ENCODE measurements at places on chromosomes 1 and 21.

GRCh38 chr1:39522661-39523567, 31.5 kb downstream of the BMP8A start:
- no peak for DNase-seq

DNA sequence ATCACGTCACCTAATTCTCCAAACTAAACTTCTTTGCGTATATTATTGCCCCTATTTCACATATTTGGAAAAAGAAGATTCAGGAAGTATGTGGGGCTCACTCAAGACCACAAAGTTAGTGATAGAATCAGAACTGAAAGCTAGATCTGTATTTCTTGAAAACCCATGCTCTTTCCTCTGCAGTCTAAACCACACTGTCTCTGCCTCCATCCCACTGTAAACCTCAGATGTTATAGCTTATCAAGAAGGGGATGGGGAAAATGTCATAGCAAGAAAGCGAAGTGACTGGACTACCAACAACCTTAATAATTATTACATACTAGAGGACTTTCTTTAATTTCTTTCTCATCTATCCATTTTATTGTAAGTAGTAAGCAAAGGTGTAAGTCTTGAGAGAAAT, 257.7 kb upstream of the SGIP1 start:
- no peak for DNase-seq

GRCh38 chr1:151340870-151341754, 5.9 kb downstream of the RFX5 start:
- no peak for DNase-seq

- no peak for DNase-seq
Observed at GRCh38 chr1:156851779-156852417, 7.0 kb downstream of the INSRR start.

DNA sequence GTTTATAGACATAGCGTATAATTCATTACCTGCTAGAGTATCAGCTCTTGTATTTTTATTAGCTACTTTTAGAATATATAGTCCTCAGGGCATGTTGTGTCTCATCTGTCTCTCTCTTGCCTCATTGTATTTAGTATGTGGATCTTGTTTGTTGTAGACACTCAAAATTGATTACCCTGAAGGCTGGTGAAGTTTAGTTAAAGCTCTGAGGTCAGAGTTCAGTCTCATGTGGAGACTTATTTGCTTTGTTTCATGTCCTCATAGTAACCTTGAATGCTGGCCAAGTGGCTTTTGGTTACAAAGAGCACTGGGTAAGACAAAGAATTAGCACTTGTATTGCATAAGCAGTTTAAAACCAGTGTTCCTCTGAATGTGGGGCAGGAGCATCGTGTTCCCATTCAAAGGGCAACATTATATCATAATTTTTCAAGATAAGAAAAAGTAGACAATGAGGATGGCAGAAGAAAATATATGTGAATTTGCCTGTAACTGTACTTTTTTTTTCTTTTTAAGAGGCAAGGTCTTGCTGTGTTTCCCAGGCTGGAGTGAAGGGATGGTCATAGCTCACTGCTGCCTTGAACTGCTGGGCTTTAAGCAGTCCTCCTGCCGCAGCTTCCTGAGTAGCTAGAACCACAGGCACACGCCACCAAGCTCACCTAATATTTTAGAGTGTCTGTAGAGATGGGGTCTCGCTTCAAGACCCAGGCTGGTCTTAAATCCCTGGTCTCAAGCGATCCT, 17.4 kb downstream of the CNST start:
- no peak for DNase-seq

DNA sequence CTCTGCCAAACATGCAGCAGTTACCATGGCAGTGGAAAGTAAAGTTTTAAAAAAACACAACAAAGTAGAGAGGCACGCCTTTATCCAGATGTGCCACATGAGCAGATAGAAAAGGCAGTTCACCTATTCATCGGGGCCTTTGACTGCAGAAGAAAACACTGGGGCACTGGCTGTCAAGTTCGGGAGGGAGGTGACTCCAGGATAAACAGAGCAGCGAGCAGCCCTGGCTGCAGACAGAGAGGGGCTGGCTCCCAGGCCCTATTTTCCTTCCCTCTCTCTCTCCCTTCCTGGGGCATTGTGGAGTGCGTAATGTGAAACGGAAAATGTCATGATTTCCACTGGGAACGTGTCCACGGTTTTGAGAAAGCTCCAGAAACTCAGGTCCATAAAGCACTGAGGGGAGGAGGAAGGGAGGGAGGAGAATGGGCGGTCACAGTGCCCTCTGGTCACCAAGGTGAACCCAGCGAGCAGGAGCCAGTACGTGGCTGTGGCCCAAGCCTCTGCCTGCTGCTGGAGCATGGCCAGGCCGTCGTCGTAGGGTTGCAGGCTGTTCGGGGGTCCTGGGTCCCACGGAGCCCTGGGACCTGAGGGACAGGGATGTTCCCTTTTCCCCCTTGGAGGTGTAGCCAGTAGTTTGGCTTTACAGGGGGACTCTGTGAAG, 114.7 kb upstream of the IRF2BP2 start:
- no peak for DNase-seq

DNA sequence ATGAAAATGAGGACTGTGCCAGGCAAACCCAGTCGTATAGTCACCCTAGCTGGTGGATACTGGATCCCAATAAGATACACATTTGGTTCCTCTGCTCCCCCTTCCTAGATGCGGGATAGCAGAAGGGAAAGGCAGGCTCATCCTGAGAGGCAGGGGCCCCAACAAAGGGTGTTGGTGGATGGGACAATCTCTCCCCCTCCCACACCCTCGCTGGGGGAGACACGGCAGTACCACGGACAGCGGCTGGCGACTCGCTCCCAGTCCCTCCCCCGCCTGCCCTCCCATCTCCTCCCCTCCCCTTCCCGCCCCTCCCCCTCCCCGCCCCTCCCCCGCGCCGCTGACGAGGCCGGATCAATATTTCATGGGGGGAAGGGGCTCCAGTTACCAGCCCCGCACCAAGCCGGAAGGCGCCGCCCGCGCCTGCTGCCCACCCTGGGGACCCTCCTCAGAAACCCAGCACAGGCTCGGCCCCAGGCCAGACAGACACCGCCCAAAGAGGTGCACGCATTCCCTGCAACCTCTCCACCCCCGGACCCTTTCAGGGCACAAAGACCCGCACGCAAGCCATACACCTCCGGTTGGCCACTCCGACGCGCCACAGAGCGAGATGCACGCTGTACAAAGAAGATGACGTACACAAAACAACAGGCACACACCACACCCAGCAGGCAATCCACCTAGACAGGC, 11.5 kb downstream of the RIMS3 start:
- no peak for DNase-seq

DNA sequence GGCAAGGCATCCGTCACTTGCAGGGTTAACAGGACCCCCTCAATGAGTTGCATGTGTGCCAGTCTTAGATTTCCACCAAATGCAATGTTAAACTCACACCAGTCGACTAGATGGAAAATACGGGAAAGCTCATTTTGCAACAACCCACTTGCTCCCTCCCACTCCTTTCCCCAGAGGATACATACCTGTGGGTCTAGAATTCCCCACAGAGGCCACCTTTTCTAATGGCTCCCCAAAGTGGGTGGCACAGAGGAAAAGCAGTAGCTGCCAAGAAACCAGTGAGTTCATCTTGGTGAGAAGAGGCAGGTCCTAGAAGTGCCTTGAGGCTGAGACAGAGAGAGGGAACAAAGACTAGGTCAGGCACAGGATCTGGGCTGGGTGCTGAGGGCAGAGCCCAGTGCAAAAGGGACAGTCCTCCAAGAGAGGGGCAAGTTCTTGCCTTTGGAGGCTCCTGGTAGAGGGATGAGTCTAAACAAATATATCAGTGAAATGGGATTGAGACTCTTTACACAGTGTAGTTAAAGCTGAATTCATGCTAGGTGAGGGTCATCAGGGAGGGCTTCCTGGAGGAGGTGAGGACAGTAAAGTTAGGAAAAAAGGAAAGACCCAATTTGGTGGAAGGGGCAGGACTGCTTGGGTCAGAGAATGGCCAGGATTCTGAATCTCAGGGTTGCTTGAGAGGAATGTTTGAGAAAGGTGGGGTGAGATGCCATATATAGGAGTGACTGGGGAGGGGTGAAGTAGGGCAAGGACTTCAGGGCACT, 3.5 kb downstream of the KISS1 start:
- DNase-seq, result no peak

GRCh38 chr1:97143236-97143882, 421.8 kb downstream of the PTBP2 start:
- DNase-seq, result no peak

GRCh38 chr1:235424092-235424491, 56.9 kb downstream of the TBCE start:
- DNase-seq, result no peak

- DNase-seq, result no peak
Observed at GRCh38 chr1:179599623-179600249, 8.1 kb downstream of the TDRD5 start.

GRCh38 chr1:163670989-163671757, 349.4 kb downstream of the NUF2 start:
- no peak for DNase-seq

DNA sequence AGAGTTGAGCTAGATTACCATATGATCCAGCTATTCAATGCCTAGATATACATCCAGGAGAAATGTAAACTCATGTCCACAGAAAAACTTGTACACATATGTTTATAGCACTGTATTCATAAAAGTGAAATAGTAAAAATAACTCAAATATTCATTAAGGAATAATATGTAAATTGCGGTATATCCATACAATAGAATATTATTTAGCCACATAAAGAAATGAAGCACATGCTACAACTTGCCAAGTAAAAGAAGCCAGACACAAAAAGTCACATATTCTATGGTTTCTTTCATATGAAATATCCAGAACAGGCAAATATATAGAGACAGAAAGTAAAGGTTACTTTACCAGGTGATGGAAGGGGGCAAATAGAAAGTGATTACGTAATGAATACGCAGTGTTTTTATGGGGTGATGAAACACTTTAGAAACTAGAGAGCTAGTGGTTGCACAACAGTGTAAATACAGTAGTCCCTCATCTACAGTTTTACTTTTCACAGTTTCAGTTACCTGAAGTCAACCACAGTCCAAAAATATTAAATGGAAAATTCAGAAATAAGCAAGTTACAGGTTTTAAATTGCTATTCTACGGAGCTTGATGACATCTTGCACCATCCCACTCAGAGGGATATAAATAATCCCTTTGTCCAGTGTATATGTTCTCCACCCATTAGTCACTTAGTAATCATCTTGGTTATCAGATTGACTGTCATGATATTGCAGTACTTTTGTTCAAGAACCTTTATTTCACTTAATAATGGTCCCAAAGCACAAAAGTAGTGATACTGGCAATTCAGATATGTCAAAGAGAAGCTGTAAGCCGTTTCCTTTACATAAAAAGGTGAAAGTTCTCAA, 62.3 kb downstream of the ZNF644 start:
- DNase-seq, result no peak

GRCh38 chr1:85467929-85468540, 3.1 kb upstream of the DDAH1 start:
- DNase-seq, result no peak

DNA sequence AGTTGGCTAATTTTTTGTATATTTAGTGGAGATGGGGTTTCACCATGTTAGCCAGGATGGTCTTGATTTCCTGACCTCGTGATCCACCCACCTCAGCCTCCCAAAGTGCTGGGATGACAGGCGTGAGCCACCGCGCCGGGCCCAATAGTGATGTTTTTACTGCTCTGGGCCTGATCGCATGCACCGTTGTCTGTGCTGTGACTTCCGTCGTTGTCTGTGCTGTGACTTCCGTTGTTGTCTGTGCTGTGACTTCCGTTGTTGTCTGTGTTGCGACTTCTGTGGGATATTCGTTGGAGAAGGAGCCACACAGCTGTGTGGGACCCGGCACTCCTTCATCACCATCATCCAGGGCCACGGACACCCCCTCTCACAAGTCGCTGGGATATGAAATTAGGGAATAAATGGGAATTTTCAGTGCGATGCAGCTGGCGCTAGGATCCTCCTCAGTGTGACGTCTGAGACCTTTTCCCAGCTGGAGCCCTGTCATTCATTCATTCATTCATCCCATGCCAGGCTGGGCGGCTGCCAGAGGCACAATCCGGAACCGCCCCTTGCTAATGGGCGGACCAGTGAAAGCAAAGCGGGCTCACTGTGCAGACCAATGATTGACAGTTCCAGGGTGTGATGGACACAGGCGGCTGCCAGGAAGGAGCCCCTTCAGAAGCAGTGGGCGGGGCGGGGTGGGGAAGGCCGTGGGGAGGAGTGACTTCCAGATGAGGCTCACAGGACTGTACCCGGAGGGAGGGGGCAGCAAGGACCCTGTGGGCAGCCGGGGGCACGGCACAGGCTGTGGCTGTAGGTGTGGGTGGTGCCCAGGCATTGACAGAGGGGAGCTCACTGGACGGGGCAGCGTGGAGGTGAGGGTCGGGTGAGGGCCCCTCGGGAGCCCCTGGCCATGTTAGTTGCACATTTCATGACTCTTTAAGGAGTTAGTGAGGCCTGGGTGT, 48.9 kb downstream of the PRKCZ start:
- DNase-seq, result peak; percentile 54

GRCh38 chr1:6519935-6520671, 28.6 kb upstream of the PLEKHG5 start:
- DNase-seq, result no peak

- DNase-seq, result no peak
Observed at GRCh38 chr1:191174298-191174697, 696.6 kb upstream of the BRINP3 start.

DNA sequence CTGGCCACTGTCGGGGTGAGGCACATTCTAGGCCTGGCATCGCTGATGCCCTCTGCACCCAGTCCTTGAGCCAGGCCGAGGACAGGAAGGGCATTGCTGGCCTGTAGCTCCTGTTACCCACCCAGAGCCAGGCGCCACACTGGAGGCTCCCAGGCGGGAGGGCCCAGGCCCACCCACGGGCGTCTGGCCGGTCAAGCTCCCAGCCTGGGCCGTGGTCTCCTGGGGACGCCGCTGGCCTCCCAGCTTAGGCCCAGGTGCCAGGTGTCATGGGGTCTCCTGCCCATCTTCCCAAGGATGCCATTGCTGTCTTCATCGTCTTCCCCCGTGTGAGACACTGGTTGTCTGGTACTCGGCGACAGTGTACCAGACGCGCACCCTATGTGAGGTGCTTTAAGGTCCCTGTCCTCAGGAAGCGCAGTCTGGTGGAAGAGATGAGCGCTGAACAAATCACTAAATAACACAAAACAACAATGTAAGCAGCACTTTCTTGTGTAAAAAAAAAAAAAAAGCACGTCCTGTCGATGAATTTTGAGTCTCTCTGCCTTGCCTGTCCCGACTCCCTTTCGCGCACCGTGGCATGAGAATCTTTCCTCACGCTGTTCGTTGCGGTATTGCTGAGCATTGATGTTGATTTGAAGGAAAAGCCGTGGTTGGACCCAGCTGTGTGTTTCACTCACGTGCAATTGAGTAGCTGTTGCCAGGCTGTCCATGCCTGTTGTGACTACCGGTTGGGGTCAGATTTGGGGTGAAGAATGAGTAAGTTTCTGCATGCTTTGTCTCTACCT, 27.0 kb upstream of the TRAPPC10 start:
- DNase-seq, result no peak

DNA sequence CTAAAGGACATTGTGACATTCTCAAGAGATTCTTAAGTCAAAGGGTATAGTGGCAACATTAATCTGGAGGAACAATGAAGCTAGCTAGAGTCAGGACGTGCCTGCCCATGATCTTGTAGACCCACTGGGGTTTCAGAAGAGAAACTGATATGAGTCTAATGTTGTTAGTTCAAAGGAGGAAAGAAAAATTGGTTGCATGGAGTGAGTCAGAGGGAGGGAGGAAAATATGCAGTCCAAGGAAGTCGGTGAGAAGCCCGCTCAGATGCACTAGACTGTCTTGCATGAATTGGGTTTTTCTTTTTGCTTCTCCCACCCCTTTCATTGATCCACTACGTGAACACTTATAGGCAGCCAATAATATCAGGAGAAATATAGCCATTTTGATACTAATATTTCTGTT, 53.8 kb upstream of the SYT14 start:
- DNase-seq, result no peak
